ENCODE measurements at places on chromosomes 4 and X.
A peak's percentile ranks its signal among the peaks of the same experiment; 100 is the strongest.

GRCh38 chrX:55716937-55717336 is 612 bp upstream of the RRAGB start:
- DNase-seq: no peak

DNA sequence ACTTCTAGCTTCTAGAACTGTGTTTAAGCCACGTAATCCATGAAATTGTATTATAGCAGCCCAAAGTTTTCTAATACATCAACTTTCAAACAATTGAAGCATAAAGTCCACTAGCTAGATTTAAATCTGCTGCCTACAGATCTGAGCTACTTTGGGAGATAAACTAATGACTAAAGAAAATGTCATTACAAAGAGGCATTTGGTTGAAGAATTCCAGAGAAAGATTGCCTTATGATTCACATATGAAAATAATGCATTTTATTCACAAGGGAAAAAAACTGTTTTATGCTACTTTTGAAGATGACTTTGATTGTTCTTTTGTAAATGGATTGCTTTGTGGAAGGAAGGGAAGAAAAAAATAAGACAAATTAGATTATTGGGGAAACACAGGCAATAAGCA is 124.1 kb upstream of the SLIT2 start:
- DNase-seq: no peak

DNA sequence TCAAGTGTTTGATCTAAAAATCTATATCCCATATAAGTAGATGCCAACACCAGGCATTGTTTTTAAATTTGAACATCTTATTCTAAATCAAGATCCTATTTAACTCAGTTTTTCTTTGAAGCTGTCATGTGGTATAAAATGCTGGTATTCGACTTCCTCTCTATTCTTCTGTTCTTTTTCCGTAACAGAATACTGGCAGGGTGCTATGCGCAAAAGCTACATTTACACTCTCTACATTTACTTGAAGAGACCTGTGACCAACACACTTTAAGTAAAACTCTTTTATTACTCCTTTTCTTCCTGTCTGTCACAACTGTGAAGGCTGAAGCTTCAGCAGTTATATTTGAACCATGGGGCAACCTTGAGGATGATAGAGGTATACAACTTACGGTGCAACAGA is 612.8 kb downstream of the C4orf33 start:
- DNase-seq: no peak

GRCh38 chr4:22643952-22644351 is 48.8 kb upstream of the GBA3 start:
- no peak for DNase-seq

- DNase-seq: no peak
Measured at GRCh38 chrX:115362334-115363095, 73.0 kb downstream of the LUZP4 start.

GRCh38 chrX:103918050-103918449 is 44.4 kb upstream of the TMSB15B start:
- peak; percentile 26 for DNase-seq

DNA sequence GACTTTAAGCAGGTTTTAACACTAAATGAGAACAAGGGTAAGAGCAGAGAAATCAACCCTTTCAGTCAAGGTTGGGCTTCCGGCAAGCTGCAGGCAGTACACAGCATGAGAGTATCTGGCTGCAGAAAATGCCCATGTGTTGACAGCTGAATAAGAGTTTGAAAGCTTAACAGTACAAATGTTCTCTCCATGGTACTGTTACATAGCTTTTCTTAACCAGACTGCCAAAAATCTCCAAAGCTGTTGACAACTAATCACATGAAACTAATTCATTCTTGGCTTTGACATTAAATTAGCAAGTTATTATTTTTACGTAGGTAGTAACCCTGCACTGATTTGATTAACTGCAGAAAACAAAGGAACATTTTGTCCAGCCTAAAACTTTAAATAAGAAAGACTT is 153.5 kb downstream of the SLC10A7 start:
- no peak for DNase-seq

DNA sequence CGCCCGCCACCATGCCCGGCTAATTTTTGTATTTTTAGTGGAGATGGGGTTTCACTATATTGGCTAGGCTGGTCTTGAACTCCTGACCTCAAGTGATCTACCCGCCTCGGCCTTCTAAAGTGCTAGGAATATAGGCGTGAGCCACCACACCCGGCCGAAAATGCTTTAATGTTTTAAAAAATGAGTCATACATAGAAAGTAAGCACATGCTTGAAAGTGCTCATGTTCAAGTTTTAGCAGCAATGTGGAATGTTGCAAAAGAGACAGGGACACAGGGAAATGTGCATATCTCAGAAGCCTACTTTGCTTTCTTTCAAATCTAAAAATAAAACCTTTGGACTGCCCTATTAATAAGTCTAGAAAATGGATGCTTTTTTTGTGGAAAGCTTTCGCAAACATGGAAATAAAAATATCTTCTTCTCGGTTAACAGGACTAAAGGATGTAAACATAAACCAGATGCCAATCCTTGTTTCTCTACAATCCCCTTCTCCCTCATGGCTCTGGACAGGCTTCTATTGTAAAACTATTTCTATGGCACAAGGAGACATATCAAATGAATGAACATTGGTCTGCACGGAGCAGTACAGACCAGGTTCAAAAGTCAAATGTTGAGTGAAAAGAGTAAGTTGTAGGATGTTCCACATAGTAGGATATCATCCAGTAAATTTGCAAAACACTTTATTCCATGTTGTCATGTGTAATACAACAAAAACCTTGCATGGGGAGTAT is 15.0 kb downstream of the MECP2 start:
- DNase-seq: no peak

- no peak for DNase-seq
Measured at GRCh38 chr4:56272003-56272402, 115.3 kb downstream of the AASDH start.

GRCh38 chrX:113548308-113549015 is 707.8 kb upstream of the AMOT start:
- DNase-seq: no peak

DNA sequence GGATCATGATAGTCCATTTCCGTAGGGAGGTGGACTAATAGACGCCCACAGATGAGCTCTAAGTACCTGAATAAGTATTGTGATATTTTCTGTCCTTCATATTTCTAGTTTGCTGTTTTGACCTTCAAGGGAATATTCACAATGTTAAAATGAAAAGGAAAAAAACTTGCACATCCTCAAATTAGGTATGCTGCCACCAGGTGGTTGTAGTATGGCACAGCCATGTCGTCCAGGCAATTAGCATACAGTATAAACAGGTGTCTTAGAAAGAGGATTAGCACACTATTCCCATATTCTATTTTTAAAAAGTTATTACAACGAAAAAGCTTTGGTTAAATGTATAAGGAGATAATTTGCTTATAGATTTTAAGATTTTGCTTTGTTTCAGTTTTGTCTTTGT is 802.0 kb downstream of the RPA4 start:
- no peak for DNase-seq

DNA sequence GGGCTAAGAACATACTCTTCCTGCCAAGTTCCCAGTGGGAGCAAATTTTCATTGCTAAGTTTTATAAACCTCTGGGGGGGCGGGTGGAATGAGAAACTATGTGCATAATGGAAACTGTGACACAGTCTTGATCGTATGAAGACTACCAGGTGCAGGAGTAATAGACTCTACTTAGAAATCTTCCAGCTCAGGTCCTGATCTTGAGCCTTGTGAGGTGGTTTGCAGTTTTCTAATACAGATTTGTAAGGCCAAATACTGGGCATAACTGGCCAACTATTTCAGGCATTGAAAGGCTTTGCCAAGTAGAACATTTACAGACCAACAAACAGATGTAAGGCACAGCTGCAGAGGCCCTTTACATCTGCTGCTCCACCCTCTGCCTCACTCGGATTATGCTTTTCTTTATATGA is 89.7 kb upstream of the CBR4 start:
- DNase-seq: no peak

DNA sequence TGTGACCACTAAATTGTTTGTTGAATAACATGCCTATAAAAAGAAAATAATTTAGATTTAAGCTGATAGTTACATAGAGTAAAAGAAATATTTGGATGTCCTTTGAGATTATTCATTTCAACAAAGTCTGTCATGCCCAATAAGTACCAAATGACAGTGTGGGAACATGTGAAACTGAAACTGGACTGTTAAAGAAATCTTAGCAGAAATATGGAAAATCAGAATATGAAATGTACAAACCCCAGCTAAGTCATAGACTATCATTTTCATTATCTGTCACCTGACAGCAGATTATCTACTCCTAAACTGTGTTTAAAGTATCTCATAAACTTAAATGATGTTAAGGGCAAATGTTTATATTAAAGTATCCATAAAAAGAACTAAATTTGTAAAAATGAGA is 437.8 kb upstream of the FAM241A start:
- DNase-seq: no peak

GRCh38 chr4:5885733-5886132 is 7.2 kb downstream of the CRMP1 start:
- DNase-seq: no peak

GRCh38 chr4:107299646-107300045 is 263.5 kb upstream of the DKK2 start:
- DNase-seq: no peak

DNA sequence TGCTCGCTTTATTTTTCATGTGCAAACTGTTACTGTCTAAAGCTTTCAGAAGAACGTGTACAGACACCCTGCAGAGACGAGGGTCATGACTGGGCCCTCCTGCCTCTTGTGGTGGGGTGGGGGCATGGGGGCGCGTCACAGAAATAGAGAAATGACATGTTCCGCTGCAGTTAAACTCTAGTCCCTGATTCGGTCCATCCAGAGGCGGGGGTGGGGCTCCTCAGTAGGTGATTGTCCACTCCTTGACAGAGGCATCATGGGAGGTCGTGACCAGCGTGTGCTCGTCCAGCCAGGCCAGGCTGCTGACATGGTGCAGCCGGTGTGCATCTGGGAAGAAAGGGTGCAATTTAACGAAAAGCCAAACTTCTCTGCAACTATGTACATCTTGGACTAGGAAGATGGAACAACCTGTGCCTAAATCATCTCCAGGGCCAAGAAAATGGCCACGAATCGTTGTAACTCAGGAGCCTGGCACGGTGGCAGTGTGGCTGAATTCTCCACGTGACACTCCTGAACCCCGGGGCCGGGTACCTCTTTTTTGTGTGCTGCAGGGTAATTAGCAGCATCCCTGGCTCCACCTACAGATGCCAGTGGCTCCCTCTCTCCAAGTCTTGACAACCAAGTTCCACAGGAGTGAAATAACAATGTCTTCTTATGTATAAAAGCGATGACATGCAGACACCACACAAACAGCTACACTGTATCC is 41.3 kb downstream of the WDR1 start:
- DNase-seq: no peak

DNA sequence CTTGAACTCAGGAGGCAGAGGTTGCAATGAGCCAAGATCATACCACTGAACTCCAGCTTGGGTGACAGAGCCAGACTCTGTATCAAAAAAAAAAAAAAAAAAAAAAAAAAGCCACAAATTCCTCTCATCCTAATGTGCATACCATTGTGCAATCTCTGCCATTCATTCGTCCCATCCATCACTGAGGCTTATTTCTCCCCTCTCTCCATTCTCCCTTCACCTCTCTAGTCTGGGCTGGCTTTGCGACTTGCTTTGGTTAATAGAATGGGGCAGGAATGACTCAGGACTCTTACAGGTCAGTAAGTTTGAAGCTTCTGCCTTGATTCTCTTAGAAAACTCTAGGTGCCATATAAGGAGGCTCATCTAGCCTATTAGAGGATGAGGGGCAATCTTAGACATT is 60.3 kb upstream of the DDX3X start:
- DNase-seq: no peak

DNA sequence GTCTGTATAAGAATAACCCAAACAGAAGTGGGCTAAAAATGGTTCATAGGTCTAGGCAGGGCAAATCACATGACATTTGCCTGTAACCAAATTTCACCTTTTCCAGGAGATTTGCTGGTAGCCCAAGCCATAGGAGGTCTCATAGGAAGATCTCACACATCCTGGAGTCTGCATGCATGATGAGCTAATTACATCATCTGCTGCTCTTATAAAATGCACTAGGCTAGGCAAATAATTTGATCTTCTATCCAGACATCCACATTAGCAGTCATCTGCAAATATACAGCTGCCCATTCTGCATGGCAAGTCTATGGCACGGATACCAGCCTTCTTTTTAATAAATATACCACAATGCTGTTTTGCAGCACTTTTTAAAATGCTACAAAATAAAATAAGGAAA is 87.2 kb downstream of the MAPK10 start:
- DNase-seq: no peak

All from HuH-7.5 (cell line).